ENCODE measurements at places on chromosomes 2 and 18. TPM values are rescaled to one million over a fixed set of nuclear protein-coding genes. Genes with fewer than 3 reads are reported as not detected.

DNA sequence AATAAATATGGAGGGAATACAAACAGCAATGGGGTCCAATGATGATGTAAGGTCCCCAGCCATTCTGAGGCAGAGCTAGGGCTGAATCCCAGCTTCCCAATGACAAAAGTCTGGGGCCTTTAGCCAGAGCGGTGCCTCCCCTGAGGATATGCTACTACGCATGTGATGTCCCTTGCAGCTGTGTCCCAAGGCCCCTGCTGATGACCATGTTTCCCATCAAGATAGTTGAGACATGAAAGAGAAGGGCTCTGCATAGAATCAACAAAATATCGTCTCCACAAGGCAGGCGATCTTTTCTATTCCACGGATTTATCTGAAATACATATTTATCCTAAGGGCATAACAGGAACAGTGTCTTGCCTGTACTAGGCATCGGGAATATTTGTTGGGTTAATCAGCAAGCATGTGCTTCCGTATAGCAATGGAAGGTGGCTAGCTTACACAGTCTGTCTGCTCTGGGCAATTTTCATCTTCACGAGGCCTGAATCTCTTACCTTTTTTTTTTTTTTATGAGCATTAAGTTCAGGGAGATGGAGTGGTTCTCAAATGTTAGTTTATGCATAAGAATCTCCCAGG is 284.6 kb downstream of the CNTNAP5 start:
- H3K27me3 ChIP-seq, result no peaks in the 10 kb centered on the region
- no peak overlapping the region for H3K27ac ChIP-seq
- H3K4me1 ChIP-seq, result no peaks in the 10 kb centered on the region
- no peaks in the 10 kb centered on the region for H3K36me3 ChIP-seq

CYP1B1 gene
- total RNA-seq, result 36.3 TPM

RTP5 gene
- not detected for total RNA-seq

GRCh38 chr2:47935071-47935470 is 28.8 kb upstream of the FBXO11 start:
- H3K36me3 ChIP-seq, result no peaks in the 10 kb centered on the region
- H3K4me1 ChIP-seq, result no peaks in the 10 kb centered on the region
- no peak overlapping the region for H3K27ac ChIP-seq
- no peak overlapping the region for H3K4me3 ChIP-seq

DNA sequence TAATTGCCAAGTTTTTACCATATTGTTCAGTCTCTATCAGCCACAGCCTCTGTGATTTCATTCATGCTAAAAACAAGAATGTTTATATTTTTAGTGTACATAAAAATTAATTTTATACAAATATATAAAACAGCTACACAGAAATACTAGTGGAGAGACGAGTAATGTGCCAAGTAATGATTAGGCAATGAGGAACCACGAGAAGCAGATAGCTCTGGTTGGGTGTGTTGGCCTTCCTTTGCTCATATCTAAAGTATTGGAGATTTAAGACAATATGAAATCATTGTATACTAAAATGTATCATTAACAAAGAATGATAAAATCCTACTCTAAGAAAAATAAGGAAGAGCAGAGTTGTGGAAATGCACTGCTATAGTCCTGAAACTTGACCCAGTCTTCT is 326.7 kb downstream of the AGAP1 start:
- no peaks in the 10 kb centered on the region for H3K36me3 ChIP-seq
- H3K27ac ChIP-seq, result no peak overlapping the region
- DNase-seq, result no peak
- no peak overlapping the region for H3K4me3 ChIP-seq
